ENCODE measurements at places on chromosomes 16 and 17.

DNA sequence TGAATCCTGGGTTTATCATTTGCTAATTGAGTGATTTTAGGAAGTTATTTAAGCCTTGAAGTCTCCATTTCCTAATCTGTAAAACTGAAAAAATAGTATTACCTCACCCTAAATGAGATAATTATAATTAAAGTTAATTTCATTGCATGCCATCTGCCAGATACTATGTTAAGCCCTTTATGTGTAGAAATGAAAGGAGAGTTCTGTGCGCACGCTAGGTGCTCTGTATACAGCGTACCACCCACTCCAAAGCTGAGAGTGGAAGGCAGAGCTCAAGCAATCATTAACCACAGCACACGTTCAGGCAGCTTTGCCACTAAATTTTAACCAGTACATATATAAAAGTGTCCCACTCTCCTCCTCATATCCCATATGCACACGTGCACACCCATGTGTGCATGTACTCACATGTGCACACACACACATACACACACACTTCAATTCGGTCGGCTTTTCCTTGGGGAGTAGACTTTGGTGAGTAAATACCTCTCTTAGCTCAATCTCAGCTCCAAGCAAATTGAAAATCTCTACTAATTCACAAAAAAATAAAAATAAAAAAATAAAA, 204.8 kb downstream of the GRIN2A start:
- no peak for DNase-seq

- no peak for DNase-seq
These were observed 173.0 kb upstream of the GOT2 start for GRCh38 chr16:58906981-58907715.

- no peak for DNase-seq
These were observed 15.0 kb downstream of the CUEDC1 start for GRCh38 chr17:57940231-57940630.

DNA sequence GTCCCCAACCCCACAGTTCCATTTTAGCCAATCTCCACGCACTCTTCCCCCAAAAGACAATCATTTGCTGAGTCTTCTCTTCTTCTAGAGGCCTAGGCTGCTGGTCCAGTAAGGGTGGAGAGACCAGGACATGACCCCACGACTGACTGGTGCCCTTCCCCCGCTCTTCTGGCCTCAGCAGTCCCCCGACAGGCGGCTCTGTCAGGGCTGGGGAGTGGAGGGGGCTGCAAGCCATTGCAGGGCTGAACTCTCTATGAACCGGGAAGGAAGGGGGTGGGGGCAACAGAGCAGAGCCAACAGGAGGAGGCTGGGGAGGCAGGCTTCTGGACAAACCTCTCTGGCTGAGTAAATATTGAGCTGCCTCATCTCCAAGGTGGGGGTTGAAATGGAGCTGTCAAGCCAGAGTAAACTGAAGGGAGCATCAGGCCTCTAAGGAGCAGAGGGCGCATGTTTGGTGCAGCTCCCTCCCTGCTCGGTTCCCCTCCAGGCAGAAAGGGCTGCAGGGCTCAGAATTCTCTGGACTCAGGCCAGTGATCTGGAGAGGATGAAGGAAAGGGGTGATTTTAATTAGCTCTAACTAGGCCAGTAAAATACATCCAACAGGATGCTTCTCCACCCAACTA, 8.7 kb downstream of the HOXB1 start:
- DNase-seq = no peak

- DNase-seq = no peak
These were observed 23.5 kb downstream of the CES1 start for GRCh38 chr16:55809386-55809785.

DNA sequence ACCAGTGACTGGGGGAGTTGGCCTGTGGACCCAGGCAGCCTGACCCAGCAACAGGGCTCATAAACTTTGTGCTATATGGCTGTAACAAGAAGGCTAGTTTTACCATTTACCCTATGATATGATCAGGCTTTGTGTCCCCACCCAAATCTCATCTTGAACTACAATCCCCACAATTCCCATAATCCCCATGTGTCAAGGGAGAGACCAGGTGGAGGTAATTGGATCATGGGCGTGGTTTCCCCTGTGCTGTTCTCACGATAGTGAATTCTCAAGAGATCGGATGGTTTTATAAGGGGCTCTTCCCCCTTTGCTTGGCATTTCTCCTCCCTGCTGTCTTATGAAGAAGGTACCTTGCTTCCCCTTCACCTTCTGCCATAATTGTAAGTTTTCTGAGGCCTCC, 111.2 kb upstream of the NLRP1 start:
- no peak for DNase-seq

DNA sequence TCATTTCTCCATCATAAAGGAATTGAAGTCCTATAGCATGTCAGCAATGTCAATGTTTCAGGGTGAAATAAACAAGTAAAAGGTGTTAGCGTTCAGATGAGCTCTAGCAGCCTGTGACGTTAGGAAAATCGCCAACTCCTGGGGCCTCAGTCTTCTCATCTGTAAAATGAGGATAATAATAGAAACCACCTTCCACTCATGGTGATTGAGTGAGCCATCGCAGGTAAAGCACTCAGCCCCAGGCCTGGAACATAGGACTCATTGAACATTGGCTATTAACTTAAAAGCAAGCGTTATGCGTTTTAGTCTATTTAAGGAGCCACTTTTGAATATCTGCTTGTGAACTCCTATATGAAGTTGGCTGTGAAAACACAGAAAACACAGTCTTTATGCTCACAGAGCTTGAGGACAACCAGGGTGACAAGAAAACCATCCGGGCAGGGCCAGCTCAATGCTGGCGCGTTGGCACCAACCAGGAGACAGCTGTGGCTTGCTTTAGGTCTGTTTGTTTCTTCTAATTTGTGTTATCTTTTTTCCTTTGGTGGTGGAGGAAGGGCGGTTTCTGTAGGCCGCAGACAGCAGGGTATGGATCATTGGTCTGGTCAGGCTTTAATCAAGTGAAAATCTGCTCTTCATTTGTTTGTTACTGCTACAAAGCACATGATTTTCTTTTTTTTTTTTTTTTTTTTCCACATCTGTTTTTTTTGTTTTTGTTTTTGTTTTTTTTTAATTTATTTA, 35.7 kb upstream of the MED9 start:
- DNase-seq = no peak

GRCh38 chr16:70793851-70794502, 7.0 kb downstream of the VAC14 start:
- DNase-seq = no peak

GRCh38 chr16:361341-361871, 8.9 kb upstream of the AXIN1 start:
- DNase-seq = no peak

GRCh38 chr16:84617041-84617790, 662 bp downstream of the COTL1 start:
- no peak for DNase-seq

- no peak for DNase-seq
These were observed 221.4 kb upstream of the MAF start for GRCh38 chr16:79821911-79822310.

DNA sequence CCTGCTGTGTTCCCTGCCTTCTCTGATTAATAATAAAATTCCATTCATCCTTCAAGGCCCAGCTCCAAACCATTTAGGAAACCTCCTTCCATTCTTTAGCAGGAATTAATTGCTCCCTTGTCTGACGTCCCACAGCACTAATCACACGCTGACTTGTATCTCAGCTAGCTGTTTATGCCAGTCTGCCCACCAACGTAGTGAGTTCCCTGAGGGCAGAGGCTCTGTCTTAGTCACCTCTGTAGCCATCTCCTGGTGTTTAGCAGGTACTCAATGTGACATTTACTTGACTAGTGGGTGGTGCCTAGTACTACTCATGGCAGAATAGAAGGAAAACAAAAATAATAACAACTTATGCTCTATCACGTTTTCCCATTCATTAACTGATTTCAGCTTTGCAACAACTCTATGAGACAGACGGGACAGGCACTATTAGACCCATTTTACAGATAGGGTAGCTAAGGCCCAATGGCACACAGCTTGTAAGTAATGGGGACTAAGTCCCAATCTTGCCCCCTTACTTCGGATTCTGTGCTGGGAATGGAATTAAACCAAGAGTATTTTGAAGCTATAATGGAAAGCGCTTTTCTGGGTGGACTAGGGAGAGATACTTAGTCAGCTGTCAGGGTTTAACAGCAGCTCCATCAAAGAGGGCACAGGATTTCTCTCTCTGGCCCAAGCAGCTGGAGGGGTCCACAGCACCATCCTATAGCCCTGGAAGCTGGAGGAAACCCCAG, 931 bp upstream of the WIPF2 start:
- no peak for DNase-seq

DNA sequence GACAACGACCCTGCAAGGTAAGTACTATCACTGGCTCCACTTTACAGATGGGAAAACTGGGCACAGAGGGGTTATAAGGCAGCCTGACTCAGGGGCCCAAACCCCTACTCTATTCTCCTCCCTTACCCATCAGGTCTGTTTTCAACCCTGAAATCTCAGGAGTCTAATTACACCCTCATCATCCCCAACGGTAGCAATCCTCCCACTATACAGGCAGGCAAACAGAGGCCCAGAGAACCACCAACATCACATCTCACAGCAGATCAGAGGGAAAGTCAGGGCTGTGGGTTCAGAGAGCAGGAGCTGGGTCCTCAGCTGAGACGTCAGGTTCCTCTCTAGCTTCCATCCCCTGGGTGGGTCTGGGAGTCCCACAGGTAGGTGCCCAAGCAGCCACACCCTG, 16.5 kb downstream of the JUP start:
- no peak for DNase-seq

DNA sequence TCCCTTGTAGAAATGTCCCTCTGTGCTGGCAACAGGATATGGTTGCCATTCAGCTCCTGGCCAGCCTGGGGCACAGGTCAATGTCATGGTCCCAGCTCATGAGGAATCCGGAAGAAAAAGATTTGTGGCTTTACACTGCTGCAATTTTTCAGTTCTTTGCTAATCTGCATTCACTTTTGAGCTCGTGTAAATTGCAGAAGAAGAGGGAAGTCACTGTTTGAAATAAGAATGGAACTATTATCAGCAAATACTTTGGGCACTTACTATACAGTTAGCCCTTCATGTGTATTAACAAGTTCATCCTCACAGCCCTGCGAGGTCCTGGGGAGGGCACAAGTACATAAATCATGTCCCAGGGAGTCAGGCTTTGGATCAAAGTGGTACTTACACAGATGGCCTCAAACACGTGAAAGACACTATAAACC, 14.2 kb downstream of the SLC47A2 start:
- no peak for DNase-seq

DNA sequence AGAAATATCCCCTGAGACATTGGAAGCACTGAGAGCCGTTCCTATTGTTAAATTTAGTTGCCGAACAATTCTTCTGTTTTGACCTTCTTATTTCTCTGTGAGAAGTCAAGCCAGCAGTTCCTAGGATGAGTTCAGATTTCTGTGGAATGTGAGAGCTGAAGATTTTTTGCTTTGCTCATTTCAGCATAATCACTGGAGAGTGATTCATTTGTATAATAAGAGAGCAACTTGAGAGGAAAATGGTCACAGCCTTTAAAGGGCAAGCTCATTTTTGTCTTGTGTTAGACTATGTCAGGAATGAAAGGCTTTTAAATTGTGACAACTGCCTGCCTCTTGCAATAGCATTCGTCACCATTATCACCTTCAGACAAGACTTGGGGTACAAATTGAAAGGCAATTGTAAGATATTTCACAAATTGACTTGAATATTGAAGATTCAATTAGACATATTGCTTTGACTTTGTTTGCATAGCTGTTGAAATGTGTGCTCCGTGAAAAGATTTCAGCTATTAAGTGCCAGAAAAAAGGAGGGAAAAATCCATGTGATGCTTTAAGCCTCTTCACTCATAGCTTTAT, 900.0 kb upstream of the GOT2 start:
- DNase-seq = no peak

DNA sequence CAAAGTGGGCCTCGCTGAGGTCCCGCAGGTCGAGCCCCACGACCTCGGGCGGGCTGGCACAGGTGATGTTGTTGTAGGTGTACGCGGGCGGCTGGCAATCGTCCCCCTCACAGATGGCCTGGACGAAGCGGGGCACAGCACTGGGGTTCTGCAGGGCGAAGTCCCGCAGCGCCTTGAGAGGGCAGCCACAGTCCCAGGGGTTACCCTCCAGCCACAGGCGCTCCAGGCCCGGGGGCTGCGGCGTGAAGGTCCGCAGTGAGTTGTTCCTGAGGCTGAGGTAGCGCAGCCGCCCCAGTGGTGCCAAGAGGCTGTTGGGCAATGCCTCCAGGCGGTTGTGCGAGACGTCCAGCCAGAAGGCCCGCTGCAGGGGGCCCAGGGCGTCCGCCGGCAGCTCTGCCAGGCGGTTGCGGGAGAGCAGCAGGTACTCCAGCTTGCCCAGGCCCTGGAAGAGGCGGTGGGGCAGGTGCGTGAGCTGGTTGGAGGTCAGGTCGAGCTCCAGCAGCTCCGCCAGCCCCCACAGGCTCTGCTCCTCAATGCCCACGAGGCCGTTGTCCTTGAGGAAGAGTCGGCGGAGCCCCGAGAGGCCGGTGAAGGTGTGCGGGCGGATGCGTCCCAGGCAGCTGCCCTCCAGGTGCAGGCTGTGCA, 2.8 kb downstream of the IGFALS start:
- no peak for DNase-seq

DNA sequence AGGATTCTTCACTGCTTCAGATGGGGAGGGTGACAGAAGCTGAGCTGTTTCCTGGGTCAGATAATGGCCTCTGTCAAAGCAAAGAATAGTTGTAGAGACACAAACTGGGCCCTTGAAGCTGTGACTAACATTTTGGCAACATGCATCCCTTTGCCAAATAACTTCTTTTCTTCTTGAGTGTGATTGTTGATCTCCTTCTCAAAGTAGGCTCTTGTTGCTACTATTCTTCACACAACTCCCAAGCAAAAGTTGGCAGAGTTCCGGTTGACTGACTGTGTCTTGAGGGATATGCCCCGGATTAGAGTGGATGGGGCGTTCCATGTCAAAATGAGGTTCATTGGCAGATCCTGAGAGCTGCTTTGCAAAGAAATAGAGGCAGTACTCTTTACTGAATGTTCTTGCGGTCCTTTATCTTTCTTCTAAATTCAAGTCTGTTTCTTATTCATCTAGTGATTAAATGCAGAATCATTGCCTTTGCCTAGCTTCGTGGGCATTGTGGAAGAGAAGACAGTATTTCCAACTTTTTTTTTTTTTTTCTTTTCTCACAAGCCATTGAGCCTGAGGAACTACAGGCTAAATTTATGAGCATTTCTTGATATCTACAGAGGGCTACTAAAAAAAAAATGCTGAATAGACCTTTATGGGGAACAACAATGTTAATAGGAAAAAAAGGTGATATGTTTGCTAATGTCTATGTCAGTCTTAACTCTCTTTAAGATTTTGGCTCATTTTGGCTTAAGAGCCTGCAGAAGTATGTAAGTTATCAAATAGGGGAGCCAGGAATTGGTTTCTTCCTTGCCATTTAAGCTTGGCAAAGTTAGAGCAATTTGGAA, 5.8 kb downstream of the WIPF2 start:
- DNase-seq = no peak

GRCh38 chr16:51907680-51908079, 639.3 kb downstream of the TOX3 start:
- DNase-seq = no peak

DNA sequence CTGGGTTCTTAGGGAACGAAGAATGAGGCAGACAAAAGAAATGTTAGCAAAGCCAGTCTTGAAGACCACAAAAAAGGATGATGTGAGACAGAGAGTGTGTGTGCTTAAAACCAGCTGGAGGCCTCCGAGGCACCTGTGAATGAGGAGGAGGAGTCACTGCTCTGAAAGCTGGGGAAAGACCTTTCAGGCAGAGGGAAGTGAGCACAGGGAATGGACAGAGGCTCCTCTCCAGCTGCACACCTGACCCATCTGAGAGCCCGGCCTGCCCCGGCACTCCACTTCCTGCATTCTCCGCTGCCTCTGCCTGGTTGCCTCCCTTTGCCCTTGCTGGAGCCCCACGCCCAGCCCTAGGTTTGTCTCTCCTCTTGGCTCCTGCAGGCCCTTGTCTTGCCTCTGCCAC, 55.2 kb upstream of the SREBF1 start:
- no peak for DNase-seq

All from NCI-H1048 (cell line).